ENCODE measurements at places on chromosomes 3 and 15.

DNA sequence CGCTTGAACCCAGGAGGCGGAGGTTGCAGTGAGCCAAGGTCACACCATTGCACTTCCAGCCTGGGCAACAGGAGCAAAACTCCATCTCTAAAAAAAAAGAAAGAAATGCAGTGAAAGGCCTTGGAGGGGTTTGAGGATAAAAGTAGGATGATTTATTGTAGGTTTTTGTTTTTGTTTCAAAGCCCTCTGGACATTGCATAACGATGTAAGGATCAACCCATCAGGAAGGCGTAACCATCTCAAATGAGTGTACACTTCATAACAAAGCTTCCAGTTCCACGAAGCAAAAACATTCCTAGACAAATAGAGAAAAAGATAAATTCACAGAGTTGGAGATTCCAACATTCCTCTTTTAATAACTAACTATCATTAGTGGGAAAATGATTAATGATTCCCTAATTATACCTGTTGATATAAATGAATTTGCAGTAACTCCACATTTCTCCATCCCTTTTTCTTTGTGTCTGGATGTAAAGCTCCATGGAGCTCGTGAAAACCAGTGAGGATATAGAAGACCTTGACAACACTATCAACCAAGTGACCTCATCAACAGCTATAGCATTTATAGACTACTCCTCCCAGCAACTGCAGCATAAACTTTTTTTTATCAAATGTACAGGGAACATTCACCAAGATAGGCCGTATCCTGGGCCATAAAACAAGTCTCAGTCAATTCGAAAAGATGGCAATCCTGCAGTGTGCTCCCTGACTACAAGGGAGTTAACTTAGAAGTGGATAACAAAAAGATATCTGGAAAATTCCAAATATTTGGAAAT is 48.7 kb upstream of the PPP4R2 start:
- no peak for DNase-seq

DNA sequence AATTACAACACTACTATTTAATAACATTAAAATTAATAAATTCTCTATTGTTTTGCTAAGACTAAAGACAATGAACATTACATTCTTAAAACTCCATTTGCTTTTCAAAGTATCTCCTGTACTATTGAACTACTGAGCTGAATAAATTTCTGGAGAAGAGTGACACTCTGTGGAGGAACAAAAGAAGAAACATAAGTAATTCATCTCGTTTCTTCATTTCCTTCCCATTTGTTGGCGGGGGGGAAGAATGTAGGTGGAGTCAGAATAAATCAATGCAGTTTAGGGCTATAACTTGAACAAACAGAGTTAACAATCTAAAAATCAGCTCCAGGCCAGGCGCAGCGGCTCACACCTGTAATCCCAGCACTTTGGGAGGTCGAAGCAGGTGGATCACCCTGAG is 32.7 kb downstream of the EFHB start:
- peak; percentile 28 for DNase-seq

DNA sequence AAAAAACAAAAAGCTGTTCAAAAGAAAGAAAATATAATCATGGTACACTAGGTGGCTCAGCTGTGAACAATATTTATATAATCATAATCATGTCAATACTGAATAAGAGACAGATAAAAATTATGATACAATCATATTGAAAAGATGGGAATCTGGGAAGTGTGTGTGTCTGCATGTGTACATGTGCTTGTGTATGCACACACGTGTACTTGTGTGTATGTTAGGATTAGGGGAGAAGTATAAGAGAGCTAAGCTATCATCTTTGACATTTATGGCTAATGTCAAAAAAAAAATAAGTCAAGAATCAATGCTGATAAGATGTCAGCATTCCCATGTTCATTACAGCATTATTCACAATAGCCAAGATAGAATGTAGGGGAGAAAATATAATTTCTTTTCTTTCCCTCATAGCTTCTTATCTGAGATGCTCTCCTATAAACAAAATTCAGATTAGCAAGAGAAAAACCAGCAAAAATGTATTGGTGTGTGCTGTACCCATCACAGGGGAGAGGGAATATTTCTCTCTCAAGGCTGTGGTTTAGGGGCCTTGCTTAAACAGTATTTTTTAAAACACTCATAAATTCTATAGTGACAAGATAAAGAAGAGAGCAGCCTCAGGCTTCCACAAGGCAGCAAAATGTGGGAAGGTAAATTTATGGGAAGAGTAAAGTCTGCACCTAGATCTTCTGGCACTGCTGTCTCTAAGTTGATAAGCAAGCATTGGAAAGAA is 63.4 kb upstream of the ITGA11 start:
- no peak for DNase-seq

- DNase-seq = no peak
These were observed 14.9 kb downstream of the C3orf33 start for GRCh38 chr3:155791190-155791589.

DNA sequence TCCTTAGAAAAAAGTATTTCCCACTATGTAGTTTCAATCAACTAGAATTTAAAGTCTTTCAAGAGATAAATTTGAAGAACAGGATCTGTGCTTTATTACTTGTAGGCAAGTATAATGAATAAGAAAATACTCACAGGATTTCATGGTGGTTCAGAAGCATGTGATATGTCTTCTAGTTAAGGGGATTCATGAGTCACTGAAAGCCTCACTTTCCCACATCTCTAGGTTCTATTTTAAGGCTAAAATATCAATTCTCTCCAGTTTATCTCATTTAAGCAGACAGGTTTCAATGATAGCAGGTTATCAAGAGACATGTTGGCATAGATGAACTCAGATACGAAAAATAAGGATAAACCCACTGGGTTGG is 437.8 kb upstream of the BCHE start:
- no peak for DNase-seq

GRCh38 chr3:97838393-97838792 is 16.6 kb downstream of the CRYBG3 start:
- no peak for DNase-seq

DNA sequence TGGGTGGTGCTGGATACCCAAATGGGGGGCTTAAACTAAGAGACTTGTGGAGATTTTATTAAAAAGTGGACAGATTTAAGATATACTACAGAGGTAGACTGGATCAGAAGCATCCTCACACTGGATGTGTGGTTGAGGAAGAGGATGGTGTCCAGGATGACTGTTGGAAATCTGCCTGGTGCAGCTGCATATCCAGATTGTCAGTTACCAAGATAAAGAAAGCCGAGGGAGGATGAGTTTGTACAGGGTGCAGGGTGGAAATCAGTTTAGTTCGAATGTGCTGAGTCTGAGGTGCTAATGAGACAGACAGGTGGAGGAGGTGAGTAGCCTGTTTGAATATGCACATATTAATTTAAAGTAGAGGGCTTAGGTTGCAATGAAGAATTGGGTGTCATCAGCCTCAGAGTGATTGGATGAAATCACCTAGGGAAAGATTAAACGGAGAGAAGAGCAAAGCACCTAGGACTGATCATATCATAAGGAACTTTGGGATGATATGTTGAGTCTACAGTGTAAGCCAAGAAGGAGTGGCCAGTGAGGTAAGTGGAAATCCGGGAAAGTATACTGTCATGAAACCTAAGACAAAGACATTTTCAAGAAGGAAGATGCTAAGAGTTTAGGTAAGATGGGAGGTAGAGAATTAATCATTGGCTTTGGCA is 74.1 kb upstream of the GOLGA8B start:
- no peak for DNase-seq

- no peak for DNase-seq
These were observed 423.8 kb upstream of the CFAP20DC start for GRCh38 chr3:59473636-59474035.

DNA sequence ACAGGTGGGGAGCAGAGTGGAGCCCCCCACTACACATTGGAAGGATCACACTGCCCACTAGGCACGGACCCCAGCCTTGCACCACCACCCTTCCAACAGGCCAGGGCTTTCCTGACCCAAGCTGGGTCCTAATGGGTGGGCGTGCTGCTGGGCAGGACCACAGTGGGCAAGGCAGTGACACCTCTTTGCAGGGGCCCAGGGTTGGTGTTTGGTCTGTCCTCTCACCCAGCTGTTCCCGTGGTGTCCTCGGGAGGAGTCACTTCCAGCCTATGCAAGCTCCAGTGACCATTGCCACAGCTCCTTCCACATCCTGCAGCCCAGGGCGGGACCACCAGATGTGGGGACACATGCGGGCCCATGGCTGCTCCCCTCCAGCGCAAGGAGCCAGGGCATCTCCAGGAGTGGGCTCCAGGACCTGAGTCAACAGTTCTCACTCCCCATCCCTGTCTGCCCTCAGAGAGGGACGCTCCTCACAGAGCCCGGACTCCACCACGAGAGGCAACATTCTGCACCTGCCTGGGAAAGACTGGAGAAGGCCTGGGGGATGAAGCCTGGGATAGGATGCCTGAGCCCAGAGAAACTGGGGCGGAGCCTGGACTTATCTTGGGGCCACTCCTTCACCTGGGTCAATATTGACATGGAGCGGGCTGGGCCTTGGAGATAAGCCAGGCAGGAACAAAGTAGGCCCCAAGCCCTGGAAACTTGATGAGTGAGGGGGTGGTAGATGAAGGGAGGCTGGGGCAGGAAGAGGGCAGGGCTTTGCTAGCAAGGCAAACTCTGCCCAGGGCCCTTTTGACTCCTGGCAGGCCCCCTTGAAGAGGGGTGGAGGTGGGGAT is 3.9 kb upstream of the VILL start:
- no peak for DNase-seq

GRCh38 chr3:124780356-124780755 is 50.1 kb downstream of the UMPS start:
- no peak for DNase-seq

DNA sequence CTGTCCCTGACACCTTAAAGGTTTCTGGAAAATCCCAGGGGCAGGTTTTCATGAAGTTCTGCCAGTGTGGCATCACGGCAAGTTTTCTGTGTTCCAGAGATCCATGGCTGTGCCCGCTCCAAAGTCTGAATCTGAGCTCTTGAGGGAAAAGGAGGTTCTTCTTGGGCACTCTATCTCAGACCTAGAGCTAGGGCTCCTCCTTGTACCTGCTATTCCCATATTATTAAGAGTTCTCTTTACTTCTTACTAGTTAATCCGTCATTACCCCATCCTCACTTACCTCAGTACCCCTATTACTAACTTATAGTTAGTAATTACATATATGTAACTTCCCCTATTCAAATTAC is 5.9 kb upstream of the TRA2B start:
- no peak for DNase-seq

GRCh38 chr3:180959691-180960090 is 29.8 kb downstream of the DNAJC19 start:
- DNase-seq = no peak

GRCh38 chr3:42996633-42997075 is 17.5 kb downstream of the GASK1A start:
- no peak for DNase-seq

GRCh38 chr3:61927332-61927731 is 366.0 kb downstream of the PTPRG start:
- DNase-seq = no peak

- DNase-seq = no peak
These were observed at the start of gene LRTM1 for GRCh38 chr3:54928046-54928770. Gene LRTM1 (minus strand): TSS chr3:54928059. CDS start chr3:54927911, 148 bp downstream.
